Renal cortex interstitium (tissue), 15 donors: ENCODE measurements at places on chromosomes 4 and X.

DNA sequence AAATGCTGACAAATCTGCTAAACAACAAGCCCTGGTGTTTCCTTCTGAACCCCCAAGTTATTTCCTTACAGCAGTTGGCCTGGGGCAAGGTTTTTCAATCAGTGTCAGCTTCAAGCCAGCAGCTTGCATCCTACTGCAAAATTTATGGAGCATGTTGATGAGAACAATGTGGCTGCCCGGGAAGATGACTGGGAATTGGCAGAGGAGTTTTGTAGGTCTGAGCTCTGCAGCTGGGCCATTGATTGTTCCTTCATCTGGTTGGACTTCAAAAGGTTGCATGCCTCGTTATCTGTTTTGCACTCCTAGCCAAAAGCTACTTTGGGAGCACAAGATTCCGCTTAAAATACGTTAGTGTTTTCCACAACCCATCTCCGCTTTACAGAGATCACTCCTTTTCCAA lies 1030.3 kb upstream of the LCORL start:
- DNase-seq = peak; percentile 45

- no peak for DNase-seq
Observed at GRCh38 chr4:112511093-112511802, 4.7 kb downstream of the NEUROG2 start.

GRCh38 chr4:152515678-152516077 lies 20.2 kb downstream of the FBXW7 start:
- DNase-seq = no peak

DNA sequence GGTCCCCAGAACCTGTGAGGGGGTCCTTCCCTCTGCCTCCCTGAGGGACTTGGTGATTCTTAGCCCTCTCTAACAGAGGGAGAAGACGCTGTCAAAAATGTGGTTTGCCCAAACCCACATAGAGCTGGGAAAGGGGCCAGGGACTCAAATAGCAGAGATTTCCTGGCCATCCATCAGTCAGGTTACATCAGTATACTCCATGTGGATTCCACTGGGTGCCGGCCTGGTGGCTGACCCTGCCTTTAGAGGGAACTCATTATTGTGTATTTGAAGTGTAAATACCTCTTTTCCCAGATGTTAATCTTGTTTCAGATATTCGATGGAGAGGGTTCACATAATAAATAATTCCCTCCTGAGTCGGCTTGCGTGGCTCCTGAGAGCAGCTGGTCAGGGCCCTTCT lies 130.3 kb downstream of the TBL1X start:
- DNase-seq = no peak

DNA sequence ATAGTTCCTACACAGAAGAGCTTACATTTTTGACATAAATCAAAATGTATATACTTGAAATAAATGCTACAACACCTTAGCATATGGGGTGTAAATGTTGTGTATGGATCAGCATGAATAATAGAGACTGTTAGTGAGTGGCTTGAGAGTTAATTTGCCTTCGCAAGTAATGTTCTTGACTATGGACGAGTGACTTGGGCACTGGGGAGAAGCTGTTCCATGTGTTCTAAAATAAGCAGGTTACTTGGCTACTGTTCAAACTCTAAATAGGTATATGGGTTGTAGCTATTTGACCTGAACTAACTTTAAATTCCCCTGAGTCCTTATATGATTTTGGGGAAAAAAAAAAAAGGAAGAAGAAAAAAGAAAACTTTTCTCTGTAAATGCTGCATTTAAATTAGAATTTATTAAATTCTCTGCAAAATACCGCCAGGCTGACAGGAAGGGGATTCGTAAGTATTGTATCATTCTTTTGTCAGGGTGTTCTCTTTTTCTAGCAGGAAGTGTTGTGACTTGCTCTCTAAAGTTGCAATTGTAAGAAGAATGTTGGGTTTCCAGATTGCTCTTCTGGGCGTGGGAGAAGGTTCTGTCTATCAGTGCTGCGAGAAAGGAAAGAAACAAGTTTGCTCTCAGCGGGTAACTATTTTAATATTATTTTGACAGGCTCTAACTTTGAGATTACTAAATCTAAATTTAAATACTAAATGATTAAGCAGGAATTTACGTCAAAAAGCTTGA lies 32.2 kb downstream of the PLS3 start:
- DNase-seq = no peak

- no peak for DNase-seq
Observed at GRCh38 chr4:98626350-98626749, 32.1 kb downstream of the TSPAN5 start.

DNA sequence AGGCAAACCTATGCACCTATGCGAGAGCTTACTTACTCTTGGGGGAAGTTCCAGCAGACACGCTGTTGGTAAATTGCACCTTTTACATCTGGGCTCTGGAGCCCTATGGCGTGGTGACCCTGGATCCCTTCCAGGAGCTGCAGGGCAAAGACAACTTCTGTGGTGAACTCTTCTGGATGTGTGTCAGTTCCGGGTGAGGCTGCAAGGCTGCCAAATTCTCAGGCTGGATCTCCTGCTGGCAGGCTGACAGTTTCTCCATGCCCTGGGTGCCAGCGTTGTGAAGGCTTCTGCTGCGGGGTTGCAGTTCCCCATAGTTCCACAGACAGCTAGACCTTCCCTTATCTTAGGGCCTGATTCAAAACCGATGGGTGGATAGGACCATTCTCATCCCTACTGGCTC lies 37.9 kb downstream of the RAP2C start:
- DNase-seq = no peak

DNA sequence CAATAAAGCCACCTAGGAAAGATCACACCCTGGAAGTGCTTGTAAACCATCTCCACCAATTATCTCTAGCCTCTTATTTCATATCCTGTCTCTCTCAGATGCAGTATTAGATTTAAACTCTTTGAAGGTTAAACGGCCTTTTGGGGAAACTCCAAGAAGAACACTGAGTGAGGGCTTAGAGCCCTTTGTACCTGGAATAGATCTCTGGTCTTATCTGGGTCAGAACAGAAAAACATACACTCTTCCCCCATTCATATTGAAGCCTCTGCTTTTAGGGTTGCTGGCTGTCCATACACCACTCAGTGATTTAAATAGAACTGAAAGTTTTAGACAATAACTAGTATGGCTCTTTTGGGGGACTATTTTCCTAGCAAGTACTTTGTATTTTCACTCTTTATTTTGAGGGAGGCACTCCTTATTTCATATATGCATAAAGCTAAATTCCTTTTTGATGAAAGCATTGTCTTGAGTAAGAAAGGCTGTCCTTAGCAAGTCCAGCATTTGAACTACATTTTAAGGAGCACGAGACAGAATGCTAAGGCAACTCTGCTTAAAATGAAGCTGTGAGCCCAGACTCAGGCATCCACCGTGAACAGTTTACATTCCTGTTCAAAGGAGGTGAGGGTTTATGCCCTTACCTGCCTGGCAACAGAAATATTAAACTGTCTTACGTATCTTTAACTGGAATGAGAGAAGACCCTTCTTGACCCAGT lies 17.4 kb downstream of the YY2 start:
- no peak for DNase-seq

DNA sequence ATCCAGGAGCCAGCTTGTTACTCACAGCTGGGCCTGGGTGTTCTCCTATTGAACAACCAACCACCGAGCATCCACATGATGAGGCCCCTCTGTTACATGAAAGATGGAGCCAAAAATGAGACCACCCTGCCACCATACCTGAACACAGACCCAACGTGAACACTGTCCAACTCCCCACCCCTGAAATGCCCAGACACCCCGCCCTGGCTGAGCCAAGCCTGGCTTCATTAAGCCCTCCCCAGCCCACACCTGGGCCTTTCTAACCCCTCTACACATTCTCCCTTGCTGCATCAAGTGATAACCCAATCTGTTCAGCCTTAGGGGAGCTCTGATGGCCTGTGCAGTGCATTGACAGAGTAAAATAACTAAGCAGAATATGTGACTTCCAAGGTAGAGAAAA lies 80.7 kb downstream of the EVC start:
- DNase-seq = no peak

DNA sequence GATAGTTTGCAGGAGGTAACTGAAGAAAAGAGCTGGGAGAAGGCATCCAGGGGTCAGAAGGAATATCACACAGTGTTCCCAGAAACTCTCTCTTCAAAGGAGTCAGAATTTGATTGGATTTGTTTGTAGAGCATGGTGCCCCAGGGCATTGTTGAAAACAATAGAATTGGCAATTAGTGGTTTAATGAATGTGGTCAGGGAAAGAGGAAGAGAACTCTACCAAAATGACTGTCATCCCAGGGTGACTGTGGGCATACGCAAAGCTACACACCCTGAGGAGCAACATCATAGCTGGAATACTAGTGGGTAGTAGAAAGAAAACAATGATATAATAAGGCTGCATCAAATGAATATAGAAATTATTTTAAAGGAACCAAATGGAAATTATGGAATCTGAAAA lies 21.5 kb downstream of the TNIP2 start:
- no peak for DNase-seq

DNA sequence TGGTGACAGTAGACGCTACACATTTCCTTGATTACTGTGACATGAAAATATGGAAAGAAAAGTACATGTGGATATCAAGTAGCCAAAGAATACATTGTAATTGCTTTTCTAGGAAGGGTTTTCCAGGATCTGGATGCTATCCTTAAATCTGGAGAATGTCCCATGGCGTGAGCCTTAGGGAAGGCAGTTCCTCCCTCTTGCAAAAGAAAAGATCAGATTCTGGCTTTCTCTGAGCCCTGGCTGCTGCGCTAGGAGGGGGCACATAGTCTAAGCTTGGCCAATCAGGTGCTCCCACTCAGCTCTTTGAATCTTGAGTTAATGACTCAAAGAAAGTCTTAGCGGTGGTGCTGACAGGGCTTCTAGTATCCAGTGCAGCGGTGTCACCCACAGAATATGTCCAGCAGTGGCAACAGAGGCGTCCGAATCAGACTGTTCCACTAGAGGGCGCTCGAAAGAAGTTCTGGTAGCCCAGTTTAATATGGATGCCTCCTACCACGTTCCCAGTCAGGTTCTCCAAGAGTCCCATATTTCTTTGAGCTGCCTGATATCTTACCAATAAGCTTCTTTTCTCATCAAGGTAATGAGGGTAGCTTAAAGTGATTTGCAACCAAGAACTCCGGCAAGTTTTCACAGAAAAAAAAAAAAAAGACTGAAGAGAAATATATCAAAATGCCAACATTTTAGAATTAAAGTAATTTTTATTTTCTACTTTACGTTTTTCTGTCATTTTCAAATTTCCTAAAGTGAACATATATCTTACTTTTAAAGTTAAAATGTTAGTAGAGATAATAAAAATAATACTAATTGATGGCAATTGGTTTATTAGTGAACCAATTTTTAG lies 213.4 kb upstream of the S100G start:
- DNase-seq = peak; percentile 51

DNA sequence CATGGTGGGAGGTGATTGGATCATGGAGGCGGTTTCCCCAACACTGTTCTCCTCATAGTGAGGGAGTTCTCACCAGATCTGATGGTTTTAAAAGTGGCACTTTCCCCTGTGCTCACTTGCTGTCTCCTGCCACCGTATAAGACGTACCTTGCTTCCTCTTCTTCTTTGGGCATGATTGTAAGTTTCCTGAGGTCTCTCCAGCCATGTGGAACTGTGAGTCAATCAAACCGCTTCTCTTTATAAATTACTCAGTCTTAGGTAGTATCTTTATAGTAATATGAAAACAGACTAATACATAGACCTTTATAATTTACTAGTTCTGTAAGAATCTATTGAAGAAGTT lies 82.5 kb upstream of the PITX2 start:
- DNase-seq = no peak

- DNase-seq = no peak
Observed at GRCh38 chrX:155949098-155949497, 48.4 kb upstream of the IL9R start.

DNA sequence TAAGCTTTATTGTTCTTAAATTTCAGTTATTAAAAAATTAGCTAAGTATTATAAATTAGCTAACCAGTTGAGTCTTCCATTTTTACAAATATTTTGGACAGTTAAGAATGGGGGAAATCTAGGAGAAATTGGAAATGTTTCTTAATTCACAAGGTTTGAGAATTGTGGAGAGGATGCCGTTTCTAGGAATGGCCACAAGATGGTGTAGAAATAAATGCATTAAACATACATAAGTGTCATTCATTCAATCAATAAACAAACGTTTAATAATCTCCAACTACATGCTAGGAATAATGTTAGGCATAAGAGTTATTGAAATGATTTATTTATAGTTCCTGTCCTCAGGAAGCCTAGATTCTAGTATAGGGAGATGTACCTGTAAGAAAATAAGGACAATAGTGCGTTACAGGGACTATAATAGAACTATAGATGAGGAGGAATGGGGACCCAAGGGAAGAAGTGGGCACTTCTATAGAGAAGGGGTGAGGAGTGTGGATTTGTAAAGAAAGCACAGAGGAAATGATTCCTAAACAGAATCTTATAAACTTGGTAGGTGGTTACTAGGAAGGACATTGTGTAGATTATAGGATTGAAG lies 195.7 kb upstream of the ANK2 start:
- DNase-seq = no peak

DNA sequence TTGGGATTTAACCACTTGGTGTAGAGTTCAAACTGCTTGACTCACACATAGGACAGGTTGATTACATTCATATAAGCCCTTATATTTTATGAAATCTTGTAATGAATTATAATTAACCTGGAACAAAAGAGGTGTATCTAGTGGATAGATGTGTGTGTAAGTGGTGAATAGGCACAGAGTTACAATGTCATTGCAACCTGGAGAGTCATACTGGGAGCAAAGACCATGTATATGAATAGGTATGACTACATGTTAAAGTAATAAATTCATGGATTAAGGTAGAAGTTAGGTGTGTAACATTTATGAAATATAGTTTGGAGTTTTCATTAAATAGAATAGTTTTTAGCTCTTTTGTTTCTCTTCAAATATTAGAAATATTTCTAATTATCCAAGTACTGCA lies 26.1 kb downstream of the RAP1GDS1 start:
- no peak for DNase-seq

DNA sequence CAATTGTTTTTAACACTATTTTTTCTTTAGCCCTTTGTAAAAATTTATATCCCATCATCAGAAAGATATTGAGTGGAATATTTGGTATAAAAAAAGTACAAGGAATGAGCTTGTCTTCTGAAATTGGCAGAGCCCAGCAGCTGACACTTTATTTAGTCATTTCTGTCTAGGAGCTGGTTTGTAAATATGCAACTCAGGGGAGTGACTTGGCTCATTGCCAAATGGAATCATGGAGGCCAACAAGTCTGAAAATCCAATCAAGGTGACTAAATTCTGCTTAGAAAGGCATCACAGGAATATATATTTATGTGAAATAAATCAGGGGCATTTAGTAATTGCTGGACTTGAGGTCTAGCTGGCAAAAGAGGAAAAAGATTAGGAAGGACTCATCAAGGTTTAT lies 74.4 kb downstream of the OTC start:
- no peak for DNase-seq

GRCh38 chr4:76292730-76293129 lies 13.8 kb upstream of the STBD1 start:
- no peak for DNase-seq

GRCh38 chr4:65738134-65738533 lies 67.8 kb upstream of the EPHA5 start:
- DNase-seq = no peak
